Trophoblast cell (in vitro differentiated cells and primary cell): ENCODE measurements at places on chromosomes 7 and 10.
A peak's percentile ranks its signal among the peaks of the same experiment; 100 is the strongest.

GRCh38 chr7:112892263-112892662 is 102.1 kb upstream of the TMEM168 start:
- peak; percentile 8 for DNase-seq
- no peaks in the 10 kb centered on the region for H3K27me3 ChIP-seq
- no peak overlapping the region for H3K4me3 ChIP-seq
- H3K36me3 ChIP-seq = no peaks in the 10 kb centered on the region
- no peak overlapping the region for H3K27ac ChIP-seq

DNA sequence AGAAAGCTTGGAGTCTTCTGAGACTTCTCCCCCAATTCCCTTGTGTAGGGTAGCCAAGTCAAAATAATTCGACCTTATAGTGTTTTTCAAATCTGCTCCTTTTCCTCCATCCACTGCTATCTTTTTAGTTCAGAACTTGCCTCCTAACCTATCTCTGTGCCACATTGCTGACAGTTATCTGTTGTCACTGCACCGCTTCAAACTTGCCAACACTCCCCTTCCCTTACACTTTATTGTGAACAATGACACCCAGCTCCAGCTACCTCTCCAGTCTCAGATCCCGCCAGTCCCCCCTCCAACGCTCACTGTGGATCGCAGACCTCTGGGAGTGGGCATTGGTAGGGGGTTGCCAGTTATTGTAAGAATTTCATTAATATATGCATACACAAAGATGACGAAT is 16.3 kb upstream of the HPS1 start:
- H3K4me3 ChIP-seq = no peak overlapping the region
- no peaks in the 10 kb centered on the region for H3K27me3 ChIP-seq
- no peak for DNase-seq
- H3K27ac ChIP-seq = no peak overlapping the region
- peaks cover 7% of the 10 kb centered on the region for H3K4me1 ChIP-seq

DNA sequence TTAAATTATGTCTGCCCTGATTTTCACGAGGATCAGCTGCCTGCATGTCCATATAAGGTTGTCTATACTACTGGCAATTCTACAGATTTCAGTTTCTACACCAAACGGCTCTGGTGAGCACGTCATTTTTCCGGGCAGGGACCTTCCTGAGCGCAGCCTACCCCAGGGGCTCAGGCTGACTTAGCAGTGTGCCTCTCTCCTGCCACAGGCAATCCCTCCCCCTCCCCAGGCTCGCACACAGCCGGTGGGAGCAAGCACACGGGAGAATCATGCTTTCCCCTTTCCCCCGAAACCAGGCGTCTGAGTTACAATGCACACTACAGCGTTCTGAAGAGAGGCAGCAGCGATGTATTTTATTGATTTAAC is 1.7 kb downstream of the KLF6 start:
- DNase-seq = peak; percentile 74
- peak overlapping the region; percentile 96 for H3K4me3 ChIP-seq
- H3K36me3 ChIP-seq = peaks cover 36% of the 10 kb centered on the region
- peaks cover 26% of the 10 kb centered on the region for H3K4me1 ChIP-seq

- no peak overlapping the region for H3K4me3 ChIP-seq
- H3K27ac ChIP-seq = no peak overlapping the region
- H3K36me3 ChIP-seq = no peaks in the 10 kb centered on the region
- no peak for DNase-seq
- no peaks in the 10 kb centered on the region for H3K27me3 ChIP-seq
Observed at GRCh38 chr7:129147731-129148130, 3.2 kb downstream of the TSPAN33 start.

GRCh38 chr7:137734221-137734620 is 112.6 kb downstream of the DGKI start:
- no peaks in the 10 kb centered on the region for H3K4me1 ChIP-seq
- H3K36me3 ChIP-seq = no peaks in the 10 kb centered on the region
- peak; percentile 54 for DNase-seq
- no peaks in the 10 kb centered on the region for H3K27me3 ChIP-seq
